HuH-7.5 (cell line): ENCODE measurements at places on chromosomes 6 and 20.

GRCh38 chr20:45011108-45011526 lies 44.8 kb downstream of the STK4 start:
- DNase-seq: peak; percentile 16

DNA sequence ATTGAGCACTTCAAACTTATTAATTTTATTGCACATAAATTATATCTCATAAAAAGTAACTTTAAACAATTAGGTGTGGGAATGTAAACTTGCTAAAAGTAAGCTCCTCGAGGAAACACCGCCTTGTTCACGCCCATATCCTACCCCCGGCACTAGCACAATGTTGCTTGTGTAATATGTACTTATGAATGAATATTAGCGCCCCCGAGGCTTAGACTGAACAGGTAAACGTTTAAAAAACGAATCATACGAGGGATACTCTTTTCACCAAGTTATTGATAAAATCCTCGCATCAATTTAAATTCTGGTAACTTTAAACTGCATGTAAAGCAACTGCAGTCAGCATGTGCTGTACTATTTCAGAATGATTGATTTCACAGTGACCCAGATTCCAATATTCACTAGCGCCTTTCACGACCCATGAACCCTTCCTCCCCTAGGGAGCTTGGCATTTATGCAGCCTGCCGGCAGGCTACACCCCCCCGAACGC lies 637 bp downstream of the TFB1M start:
- no peak for DNase-seq

GRCh38 chr6:107493158-107494057 lies 3.5 kb downstream of the SOBP start:
- DNase-seq: peak; percentile 64

DNA sequence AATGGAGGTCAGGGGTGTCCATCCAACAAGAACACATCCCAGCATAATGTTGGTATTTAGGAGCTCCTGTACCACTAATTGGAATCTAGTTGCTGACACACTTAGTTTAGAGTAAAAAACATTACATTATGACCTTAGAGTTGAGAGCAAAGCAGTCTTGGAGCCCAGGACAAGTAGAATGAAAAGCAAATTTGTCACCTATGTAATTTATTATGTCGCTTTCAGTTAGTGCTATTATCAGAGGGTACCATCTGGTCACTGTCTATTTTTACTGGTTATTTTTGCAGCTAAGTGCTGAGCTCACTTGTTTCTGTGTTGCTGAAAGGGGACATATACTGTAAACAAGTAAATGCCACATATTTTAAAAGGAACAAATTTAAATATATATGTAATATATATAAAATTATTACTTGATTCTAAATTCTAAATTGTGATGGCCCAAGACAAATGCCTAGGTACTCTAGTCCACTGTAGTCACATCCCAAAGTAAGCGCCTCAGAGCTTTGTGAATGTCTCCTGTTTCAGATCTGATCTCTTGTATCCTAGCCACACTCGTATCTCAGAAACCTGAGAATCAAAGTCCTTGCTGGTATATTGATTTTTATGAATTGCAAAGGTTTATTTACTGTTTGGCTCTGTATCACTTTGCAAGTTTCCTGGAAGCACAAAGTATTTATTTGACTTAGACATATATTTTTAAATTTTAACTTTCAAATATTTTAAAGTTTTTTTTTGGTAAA lies 148.6 kb upstream of the MAN1A1 start:
- no peak for DNase-seq

- no peak for DNase-seq
These were observed 123.4 kb downstream of the MAP7 start for GRCh38 chr6:136426627-136427377.

DNA sequence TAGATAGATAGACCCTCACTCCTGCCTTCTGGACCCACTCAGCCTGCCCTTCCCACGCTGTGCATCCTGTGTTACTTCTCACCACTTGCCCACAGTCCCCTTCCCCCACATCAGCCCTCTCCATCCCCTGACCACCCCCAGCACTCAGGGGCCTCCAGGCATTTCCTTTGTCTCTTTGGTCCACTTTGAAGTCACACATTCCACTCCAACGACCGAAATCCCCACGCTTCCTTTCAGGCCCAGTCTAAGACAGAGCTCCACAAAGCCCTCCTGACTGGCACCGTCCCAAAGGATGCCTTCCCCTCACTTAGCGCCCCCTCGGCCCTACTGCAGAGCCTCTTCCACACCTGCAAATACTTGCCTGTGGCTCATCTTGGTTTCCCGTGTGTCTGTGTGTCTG lies 83.8 kb downstream of the FOXF2 start:
- no peak for DNase-seq

DNA sequence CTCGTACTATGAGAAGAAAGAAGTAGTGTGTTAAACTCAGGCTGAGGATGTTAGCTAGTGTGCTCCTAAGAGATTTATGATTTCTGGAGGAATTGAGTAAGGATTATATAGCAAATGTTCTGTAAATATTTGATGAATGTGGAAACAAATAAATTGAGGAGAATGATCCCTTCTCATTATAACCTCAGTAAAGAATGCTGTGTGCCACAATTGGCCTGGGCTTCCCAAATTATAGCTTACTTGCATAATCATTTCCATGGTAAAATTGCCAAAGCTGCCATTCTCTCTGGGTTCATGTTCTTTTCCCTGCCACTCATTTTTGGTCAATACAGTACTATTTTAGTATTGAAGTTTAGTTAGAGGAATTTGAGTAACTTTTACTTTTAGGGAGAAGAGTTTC lies 128.5 kb downstream of the FLRT3 start:
- no peak for DNase-seq

GRCh38 chr20:1171461-1172093 lies 13.2 kb downstream of the TMEM74B start:
- peak; percentile 34 for DNase-seq

DNA sequence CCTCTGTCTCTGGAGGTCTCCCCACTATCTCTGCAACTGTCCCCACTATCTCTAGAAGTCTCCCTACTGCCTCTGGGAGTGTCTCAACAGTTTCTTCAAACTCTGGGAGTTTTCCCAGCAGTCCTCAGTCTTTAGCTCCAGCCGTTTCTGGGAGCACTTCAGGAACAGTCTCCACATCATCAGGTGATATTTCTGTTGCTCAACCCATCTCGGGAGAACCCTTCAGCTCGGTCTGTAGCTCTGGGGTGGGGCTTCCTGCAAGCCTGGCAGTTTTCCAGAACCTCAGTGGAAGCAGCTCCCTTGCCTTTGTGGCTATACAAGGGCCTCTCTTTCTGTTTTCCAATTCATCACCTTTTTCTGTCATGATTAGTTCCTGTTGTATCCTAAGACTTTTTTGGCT lies 3.0 kb upstream of the SFTA2 start:
- no peak for DNase-seq

DNA sequence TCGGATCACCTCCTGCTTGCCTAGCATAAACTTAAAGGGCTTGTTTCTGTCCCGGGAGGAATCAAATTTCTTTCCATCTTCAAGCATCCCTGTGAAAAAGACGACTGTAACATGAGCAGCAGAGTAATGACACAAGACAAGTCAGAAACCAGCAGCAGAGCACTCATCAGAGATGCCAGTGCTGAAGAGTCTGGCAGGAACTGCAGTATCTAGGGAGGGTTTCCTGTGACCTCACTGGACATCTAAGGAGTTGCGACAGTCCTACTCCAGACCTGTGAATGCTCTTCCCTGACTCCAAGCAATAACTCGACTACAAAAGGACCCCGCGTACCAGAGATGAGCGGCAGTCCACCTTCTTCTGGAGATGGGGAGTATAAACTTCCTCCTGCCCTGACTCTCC lies 17.3 kb downstream of the FKBP1A start:
- DNase-seq: no peak

DNA sequence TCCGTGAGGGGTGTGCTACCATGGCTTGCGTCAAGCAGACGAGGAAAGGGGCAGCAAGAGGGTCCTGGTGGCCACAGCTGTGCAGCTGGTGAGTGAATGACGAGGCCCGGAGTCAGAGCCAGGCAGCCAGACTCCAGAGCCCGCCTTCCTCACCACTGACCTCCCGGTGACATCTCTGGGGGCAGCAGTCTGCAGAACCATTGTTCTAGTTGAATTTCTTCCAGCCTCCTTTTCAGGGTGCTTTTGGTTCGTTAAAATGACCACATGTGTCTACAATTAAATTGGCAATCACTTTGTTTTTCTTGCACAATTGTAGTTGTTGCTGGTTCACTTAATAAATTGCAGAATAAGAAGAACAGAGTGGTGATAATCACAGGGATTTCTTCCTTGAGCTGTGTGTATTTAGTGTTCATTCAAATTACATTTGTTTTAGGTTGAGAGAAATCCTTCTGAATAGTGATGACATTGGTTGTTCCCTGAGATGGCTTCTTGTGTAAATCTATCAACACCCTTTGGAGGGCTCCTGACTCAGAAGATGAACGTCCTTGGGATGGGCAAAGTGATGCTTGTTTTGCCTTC lies 96.4 kb downstream of the TULP4 start:
- no peak for DNase-seq

DNA sequence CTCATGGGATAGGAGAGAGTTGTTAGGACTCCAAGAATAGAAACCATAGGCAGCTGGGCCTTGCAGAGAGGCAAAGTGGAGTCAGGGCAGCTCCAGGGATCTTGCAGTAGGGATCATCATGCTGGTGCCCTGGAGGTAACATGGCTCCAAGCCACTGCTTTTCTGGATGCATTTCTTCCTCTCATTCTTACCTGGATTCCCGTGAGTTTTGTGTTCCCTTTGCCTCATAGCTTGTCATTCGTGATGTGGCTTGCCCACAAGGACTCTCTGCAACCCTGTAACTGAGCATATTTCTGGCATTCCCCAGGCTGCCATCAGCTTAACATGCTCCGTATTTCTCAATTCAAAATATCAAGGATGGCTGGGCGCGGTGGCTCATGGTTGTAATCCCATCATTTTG lies 5.3 kb downstream of the NHLRC1 start:
- DNase-seq: no peak

DNA sequence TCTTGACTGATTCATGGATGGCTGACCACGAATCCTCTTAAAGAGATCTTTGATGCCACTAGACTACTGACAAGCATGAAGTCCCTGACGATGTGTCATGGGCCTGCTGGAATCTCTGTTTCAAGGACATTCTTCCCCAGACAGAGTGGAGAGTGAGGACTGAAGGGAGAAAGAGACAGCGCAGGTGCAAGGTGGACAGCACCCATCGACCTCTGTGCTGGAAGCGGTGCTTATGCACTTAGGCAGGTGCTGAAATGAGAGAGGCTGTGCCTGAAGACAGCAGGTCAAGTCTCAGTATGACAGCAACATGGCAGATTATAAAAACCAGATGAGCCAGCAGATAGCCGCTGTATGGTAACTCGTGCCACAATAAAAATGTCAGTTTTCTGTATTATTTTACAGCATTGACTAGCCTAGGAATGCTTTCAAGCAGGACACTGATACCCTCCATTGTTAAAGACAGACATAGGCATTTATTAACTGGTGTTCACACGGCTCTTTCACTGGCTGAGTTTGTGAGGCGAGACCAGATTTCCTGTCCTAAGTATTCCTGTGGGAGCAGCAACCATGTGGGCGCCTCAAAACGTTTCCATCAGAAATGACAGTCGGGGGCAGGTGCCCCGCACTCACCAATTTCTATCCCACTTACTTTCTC lies 47.5 kb downstream of the FOXC1 start:
- DNase-seq: no peak

GRCh38 chr6:3916211-3916610 lies 67.0 kb downstream of the FAM50B start:
- no peak for DNase-seq

- DNase-seq: no peak
These were observed 50.9 kb upstream of the CHRNA4 start for GRCh38 chr20:63411898-63412631.

DNA sequence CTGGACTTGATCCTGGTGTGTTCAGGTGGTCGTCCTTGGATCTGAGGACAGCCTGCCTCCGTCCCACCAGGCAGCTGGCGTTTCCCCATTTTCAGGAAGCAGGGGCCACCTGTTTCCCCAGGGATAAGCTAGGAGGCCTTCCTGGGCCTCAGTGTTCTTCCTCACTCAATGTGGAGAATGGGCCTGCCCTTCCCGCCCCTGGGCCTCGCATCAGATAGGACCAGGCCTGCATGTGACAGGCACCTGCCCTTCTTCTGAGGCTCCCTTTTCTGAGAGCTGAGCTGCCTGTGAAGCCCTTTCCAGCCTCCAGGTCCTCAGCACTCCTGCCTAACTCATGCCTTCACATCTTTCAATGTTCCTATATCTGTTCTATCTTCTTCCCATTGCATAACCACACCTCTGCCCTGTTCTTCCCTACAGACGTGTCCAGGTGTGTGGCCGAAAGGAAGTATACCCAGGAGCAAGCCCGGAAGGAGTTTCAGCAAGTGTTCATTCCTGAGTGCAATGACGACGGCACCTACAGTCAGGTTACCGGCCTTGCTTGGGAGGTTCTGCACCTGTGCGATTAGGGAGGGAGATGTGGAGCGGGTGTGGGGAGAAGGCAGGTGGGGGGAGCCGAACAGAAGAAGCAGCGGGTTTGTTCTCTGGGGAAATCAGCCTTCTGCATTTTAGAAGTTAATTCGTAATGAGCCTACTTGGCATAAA lies 85.1 kb downstream of the SMOC2 start:
- no peak for DNase-seq

DNA sequence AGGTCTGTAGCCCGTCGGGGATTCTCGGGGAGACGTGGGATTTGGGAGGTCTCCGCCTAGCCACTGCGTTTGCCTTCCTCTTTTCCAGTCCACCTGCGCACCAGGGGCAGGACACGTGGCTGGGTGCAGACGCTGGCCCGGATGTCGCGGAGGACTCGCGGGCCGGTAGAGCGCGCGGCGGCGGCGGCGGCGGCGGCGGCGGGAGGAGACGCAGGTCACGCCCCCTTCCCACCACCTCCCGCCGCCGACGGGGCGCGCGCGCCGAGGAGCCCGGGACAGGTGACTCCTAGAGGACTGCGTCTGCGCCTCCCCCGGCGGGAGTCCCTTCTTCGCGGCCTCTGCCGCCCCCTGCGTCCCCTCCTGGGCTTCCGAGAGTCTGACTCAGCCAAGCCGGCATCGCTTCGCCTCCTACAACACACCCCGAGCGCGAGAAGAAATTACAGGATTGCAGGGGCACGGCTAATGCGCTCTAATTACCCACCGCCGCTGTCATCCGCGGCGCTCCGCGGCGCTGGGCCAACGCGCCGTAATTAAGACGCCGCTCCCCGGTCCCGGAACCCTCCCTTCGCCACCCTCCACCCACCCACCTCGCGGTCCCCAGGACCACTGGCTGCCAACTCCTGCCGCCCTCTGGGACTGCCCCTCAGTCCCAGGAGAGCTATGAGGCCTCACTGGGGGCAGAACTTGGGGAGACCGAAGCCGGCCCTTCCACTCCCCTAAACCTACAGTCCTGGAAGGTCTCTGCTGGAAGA lies 124.5 kb downstream of the MRPL14 start:
- DNase-seq: no peak

- DNase-seq: no peak
These were observed 38.0 kb downstream of the YTHDF1 start for GRCh38 chr20:63177785-63178445.

GRCh38 chr6:133743621-133744020 lies 145.3 kb upstream of the TCF21 start:
- no peak for DNase-seq
